Stimulated activated naive CD4-positive, alpha-beta T cell (primary cell): ENCODE measurements at places on chromosomes 11 and 22.

- no peak for DNase-seq
These were observed 768 bp upstream of the CDKN1C start for GRCh38 chr11:2886191-2886894.

DNA sequence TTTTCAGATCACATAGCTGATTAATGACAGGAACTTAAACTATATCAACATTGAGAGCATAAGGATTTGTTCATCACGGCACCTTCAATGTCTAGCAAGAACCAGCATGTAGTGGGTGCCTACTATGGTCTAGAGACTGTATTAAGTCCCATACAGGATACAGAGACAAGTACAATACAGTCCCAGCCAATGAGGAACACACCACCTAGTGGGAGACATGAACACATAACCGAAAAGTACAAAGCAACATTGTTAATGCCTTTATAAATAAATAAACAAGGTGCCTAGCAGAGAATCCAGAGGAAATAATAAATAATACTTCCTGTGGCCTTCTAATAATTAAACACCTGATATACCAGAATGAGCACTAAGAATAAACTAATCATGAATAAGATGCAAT is 87.7 kb upstream of the OPCML start:
- DNase-seq, result no peak

GRCh38 chr11:46100670-46101069 is 20.6 kb downstream of the PHF21A start:
- DNase-seq, result no peak

DNA sequence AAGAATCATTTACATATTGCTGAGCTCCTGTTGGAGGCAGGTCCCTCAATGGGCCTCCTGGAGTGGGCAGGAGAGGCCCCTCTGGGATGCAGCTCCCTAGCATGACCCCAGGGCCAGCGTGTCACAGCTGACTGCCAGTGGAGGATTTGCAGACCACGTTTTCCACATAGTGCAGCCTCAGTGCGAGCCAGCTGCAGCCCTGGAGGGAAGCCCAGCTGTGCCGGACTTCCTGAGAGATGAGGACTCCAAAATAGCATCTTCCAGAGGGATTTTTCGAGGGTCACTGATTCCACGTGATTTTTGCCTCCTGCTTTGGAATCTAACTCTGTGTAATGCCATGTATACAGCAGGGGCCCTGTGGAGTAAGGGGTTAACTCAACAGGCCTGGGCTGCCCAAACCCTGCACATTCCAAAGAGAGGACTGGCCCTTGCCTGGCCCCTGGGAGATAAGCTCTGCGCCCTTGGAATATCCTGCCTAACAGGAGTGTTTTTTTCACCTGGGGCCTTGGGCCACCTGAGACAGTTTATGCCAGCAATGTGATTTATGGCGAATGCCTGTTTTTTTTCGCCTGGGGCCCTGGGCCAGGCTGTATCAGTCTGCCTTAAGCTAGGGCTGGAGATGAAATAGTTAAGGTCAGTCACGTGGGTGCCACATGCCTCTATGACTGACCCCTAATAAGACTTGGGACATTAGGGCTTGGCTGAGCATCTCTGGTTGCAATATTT is 47.4 kb downstream of the RPS6KA4 start:
- DNase-seq, result no peak

- no peak for DNase-seq
These were observed 320.3 kb upstream of the ZC3H12C start for GRCh38 chr11:109772892-109773291.

- no peak for DNase-seq
These were observed 459.9 kb upstream of the CCDC179 start for GRCh38 chr11:23320131-23320530.

DNA sequence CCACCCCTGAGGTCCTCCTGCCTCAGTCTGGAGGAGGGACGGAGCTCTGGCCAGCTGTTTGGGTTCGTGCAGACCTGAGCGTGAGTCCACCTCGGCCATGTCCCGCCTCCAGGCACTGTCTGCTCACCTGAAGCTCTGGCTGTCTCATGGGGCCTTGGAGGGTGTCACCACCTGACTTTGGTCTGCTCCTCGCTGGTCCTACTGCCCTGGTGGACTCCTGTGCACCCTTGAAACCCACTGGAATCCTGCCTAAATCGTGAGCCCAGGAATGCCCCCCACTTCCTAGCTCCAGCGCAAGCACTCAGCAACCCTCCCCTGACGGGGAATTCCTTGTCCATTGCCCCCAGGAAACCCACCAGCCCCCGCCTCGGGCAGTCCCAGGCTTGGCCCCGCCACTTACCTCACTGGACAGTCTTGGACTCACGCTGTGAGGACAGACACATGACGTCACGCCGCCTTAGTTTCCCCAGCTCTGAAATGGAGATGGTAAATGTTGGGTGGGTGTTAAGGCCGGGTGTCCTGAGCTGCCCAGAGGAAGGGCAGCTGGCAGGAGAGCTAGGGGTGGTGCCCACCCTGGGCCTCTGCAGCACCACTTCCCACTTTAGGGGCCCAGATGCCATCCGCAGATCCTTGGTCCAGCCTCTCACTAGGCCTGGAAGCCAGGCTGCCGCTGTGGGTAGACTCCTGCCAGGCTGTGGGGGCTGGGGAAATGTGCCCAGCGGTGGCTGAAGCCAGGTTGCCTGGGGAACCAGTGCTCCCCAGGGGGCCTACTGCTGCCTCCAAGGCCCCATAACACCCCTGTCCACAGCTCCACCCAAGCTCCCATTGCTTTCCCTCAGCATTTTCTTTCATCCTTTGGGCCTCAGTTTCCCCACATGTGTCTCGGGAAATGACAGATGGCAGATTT is 18.2 kb upstream of the TBX1 start:
- DNase-seq, result no peak

DNA sequence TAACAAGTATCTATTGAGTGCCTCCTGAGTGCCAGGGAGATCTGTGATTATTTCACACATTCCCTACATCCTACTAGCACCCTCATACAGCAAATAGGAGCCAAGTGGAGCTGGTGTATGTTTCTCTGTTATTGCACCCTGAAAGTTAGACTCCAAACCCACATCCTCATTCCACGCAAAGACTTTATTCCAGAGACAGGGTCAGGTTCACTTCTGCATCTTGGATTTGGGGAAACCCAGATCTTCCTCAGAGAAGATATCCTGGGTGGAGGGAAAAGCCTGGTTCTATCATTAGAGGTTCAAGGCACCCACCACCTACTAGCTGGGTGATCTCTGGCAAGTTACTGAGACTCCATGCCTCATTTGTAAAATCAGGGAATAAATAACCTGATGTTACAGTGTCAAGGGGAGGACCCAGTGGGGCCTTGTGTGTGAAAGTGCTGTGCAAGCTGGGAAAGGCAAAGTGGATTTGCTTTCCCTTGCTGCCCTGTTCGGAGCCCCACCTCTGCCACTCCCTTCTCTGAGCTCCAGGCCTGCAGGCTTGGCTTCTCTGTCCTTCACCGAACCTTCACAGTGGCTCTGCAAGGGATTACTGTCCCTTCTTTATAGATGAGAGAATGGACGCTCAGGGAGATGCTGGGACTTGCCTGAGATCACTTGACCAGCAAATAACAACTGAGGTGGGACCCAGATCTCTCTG is 991 bp upstream of the SLCO2B1 start:
- DNase-seq, result no peak

DNA sequence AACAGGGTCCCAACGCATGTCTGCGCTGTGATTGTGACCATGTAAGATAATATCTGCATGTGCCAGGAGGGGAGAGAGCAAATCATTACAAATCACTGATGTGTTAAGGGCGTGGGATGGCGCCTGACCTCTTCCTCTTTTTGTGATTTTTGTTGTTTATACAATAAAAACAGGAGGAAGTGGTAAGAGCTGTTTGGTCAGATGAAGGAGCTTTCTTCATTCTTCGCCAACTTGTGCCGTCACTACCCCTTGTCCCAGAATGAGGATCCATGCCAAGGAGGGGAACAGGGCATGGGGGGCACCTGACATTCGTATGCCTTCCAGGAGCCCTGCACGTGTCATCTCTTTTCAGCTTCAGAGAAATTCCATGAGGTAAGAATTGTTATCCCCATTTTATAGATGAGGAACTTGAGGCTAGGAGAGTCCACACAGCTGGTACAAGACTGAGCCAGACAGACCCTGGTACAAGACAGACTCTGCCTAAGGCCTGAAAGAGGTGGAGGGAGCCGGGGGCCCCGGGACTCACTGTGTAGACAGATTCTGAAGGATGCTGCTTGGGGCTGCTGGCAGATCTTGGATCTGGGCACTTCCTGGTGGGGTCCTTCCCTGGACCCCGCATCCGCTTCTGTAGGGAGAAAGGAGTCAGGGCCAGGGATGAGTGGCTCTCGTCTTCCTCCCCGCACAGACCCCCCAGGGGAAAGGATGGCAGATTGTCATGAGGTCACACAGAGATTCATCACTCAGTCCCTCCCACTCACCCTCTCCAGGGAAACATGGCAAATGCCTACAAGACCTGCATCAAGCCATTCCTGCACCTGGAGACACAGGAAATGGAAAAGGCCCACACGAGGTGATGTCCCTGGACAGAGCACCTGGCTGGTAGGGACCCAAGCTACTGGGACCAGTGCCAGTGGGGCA is 34.6 kb downstream of the NFAM1 start:
- DNase-seq, result no peak

- peak; percentile 8 for DNase-seq
These were observed 88.4 kb downstream of the SLC1A2 start for GRCh38 chr11:35330931-35331330.

DNA sequence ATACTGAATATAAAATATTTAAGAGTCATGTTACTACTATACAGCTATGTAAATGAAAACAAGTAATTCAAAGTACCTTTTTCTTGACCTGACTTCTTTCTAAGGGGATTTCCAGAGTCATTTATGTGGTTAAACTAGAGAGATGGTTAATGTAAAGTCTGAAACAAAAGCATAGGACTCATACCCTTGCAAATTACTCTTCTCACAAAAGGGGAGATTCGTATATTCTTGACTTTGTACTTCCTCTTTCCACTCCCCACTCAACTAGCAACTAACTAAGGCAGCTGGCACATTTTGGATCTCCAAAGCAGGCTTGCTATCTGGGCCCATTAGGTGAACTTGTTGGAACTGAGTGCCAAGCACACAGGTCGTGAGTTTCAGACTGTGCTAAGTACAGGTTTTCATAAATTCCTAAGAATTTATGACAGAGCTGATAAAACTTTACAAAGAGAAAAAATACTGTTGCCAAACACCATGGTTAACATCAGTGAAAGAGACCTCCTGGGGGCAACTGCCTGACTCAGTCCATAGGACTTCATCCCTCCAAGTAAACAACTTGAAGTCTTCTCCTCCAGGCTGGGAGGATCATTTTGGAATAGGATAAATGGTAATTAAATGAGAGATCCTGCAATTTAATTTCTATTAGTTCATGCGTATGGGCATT is 77.0 kb upstream of the DDI1 start:
- DNase-seq, result no peak

- DNase-seq, result no peak
These were observed 42.2 kb upstream of the KCNJ11 start for GRCh38 chr11:17430616-17431015.

DNA sequence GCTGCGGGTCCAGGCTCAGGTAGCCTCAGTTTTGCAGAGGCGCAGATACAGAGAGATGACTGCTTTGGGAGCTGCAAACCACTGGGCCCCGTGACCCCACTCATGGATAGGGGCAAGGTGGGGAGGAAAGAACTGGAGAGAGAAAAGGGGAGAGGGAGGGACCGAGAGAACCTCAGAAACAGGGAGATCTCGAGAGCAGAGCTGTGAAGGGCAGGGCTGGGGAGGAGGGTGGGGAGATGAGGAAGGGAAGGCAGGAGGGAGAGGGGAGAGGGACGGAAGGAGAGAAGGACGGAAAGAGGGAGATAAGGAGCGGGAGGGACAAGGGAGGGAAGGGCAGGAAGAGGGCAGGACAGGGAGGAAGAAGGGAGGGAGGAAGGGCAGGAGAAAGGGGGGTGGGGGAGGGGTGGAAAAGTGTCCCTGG is 46.3 kb downstream of the IGLL1 start:
- DNase-seq, result no peak
